Left colon (tissue), 2 donors: ENCODE measurements at places on chromosomes 4 and X. TPM values are rescaled to one million over a fixed set of nuclear protein-coding genes. Genes with fewer than 3 reads are reported as not detected.

GRCh38 chr4:187929024-187929423 lies 66.5 kb upstream of the ZFP42 start:
- no peak for DNase-seq

Gene UGT2B17
- 647 TPM for total RNA-seq

Gene PHOX2B
- total RNA-seq, result 0.73 TPM

- DNase-seq, result no peak
Observed at GRCh38 chr4:48629458-48629857, 139.4 kb downstream of the ZAR1 start.

- DNase-seq, result no peak
Observed at GRCh38 chr4:3317011-3317655, 24.3 kb downstream of the RGS12 start.

- no peak for DNase-seq
Observed at GRCh38 chr4:186676531-186677161, 47.0 kb downstream of the FAT1 start.

DNA sequence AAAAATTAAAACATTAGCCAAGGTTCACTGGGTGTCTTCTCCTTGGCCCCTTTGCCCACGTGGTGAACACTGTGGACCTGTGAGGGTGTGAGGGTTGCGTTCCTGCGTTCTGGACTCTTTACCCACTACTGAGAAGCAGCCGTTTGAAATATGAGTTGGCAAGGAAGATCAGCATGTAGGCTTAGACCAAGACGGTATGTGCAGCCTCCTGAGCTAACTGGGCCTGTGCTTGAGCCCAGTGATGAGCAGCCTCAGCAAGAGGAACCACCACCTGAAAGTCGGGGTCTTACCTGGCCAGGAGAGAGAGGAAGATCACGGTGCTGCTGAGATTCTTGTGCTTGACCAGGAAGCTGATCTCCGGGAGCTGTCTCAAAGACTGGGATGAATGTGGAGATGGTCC lies 19.5 kb downstream of the RGS12 start:
- no peak for DNase-seq

DNA sequence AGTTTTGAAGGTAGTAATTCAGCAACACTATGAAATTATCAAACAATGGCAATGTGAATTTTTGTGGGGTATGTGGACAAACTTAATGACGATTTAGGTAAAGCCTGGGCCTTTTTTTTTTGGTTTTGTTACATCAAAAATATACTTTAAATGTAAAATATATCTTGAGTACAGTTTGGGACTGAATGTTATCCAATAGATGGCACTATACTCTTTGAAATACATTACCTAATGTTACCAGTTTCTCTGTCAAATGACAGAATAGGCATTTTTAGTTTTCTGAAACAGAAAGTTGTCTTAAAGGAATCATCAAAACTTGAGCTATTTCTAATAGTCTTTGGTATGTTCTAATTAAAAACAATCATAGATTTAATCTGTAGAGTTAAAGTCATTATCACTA lies 1651.9 kb downstream of the C4orf33 start:
- no peak for DNase-seq

DNA sequence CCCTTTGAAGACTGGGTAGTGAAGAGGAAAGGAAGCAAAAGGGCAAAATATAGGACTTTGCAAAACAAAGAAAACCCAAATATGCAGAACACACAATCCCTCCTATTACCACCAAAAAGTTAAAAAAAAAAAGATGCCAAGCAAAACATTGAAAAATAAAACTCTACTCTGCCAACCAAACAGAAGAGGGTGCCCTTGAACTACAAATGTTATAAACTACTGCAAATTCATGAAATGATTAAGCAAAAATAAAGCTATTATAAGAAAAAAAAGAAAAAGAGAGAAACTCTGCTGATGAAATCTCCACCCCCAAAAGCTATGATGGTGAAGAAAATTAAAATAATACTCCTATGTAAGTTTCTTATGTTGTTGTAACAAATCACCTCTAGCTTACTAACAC lies 168.5 kb upstream of the STK26 start:
- no peak for DNase-seq

- no peak for DNase-seq
Observed at GRCh38 chr4:153296040-153296823, 48.3 kb upstream of the MND1 start.
